Cerebellar cortex (tissue), 1 donor: ENCODE measurements at places on chromosomes 12 and 14.
A peak's percentile ranks its signal among the peaks of the same experiment; 100 is the strongest.

DNA sequence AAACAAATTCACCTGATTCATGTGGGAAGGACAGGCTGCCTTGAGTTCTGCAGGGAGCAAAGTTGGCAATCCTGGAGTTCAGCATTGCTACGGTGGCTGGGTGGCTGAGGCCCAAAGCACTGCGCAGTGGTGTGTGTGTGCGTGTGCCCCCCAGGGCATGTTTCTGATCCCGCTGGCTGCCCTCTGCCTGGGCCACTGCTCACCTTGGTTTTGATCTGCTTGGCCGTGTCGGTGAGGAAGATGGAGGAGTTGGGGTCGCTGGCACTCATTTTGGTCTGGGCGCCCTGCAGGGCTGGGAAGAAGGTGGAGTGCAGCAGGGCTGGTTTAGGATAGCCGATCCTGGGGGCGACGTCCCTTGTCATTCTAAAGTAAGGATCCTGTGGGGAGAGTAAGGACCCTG is 19.1 kb downstream of the SLC25A47 start:
- no peak for DNase-seq

DNA sequence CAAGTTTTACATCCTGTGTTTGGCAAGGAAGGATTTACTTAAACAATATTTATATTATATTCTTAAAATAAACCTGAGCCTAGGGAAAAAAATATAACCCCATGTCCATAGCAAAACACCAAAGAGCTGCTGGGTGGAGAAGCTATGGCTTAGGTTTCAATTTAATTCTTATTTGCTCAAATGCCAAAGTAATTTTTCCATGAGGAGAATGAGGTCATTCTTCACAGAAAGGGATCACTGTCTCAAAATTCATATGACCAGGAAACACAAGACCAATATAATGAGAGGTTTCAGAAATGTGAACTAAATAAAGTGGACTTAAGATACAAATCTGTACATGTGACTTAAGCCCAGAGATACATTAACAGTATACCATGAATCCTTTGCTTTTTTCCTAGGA is 195.0 kb downstream of the PHLDA1 start:
- DNase-seq, result no peak

GRCh38 chr14:53350866-53351265 is 197.7 kb upstream of the DDHD1 start:
- DNase-seq, result no peak

DNA sequence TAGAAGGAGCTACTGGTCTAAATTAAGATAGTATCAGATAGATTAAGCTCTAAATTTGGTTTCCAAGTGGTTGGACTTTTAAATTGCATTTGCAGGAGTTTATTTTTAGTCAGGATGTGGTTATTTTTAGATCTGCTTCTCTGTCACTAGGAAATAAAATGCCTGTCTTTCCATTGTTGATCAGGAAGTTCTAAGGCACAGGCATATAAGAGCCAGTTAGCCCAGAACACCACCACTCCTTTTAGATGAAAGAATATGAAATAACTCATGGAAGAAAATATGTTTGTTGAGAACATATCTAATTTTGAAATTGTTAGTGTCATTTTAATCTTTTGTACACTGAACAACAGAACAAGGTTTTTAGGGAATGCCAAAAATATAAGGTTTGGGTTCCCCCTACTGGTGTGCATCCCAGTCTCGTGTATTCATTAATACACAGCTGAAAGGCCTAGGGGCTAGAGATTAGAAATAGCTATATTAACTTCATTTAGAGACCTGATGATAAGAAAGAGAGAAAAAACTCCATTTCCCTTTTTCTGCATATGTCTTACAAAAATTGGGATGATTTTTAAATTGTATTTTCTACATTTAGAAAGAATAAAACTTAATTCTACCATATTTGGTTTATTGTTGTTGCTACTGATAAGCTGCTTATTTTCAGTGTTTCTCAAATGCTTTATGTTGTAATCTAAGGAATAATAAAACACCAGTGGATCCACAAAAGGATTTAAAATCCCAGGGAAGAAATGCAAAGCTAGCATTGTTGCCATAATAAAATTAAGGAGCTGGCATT is 67.2 kb downstream of the RIC8B start:
- peak; percentile 72 for DNase-seq

GRCh38 chr12:5723071-5723470 is 222.0 kb downstream of the ANO2 start:
- no peak for DNase-seq

DNA sequence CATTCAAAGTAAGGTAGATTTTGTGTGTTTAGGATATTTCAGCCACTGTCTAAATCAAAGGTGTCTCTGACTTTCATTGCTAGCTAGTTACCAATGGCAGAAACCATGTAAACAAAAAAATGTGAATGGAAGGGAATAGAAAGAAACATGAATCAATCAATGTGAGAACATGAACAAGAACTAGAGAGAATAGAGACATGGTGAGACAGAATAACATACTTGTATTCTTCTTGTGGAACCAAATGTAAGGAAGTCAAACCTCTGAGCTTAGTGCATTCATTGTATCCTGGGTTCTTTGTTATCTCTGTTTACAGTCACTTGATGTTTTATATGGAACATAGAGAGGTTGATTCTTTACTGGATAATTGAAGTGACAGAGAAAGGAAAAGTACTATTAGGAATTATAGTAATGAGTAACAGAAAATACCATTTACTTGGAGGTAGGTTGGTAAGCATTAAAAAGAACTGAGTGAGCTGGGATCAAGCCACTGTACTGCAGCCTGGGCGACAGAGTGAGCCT is 2.6 kb upstream of the WNK1 start:
- no peak for DNase-seq
